HuH-7 (cell line): ENCODE measurements at places on chromosomes 5 and 9.
A peak's percentile ranks its signal among the peaks of the same experiment; 100 is the strongest.

GRCh38 chr9:93662952-93663572, 86.7 kb downstream of the PHF2 start:
- no peak for DNase-seq

- DNase-seq, result no peak
Observed at GRCh38 chr5:153979028-153979783, 59.5 kb downstream of the FAM114A2 start.

DNA sequence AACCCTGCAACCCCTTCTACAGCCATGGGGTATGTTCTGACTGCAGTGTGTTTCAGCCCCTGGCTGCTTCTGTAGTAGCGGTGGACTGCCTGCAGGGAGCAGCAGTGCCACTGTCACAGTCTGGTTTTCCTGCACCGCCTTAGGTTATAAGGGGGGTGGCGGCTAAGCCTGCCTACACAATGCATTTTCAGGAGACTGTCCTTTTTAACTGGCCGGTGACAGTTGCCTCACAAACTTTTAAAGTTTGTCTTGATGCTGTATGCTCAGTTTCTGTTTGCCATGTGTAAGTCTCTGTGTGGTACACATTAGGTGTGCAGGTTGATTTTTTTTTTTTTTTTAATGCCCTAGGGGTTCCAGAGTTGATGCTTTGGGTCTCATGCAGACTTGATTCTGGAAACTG, 53.0 kb downstream of the NUP214 start:
- peak; percentile 75 for DNase-seq

- DNase-seq, result no peak
Observed at GRCh38 chr5:59838989-59839388, 54.5 kb downstream of the PDE4D start.

- DNase-seq, result no peak
Observed at GRCh38 chr9:133750982-133751649, 13.0 kb upstream of the SARDH start.

GRCh38 chr5:152542741-152543140, 137.7 kb upstream of the NMUR2 start:
- no peak for DNase-seq

- no peak for DNase-seq
Observed at GRCh38 chr9:37909326-37909725, 5.4 kb upstream of the SLC25A51 start.

GRCh38 chr5:170262061-170263045, 29.6 kb downstream of the C5orf58 start:
- no peak for DNase-seq

GRCh38 chr5:138068742-138069600, 14.9 kb upstream of the WNT8A start:
- peak; percentile 74 for DNase-seq

DNA sequence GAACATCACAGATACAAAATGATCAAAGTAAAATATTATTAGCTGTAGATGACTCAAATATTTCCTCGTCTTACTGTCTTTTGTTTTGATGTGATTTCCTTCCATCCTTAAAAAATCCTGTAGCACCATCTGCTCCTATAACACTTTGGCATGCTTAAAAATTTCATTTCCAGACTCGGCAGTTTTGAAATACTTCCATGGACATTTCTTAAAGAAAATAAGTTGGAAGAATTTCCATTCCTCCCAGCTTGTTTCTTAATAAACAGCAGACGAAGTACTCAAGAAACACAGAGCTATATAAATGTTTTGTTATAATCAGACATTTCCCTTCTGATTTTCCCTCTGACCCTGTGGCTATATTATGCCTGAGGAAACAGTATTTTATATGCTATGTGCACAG, 41.2 kb upstream of the SVEP1 start:
- DNase-seq, result no peak

DNA sequence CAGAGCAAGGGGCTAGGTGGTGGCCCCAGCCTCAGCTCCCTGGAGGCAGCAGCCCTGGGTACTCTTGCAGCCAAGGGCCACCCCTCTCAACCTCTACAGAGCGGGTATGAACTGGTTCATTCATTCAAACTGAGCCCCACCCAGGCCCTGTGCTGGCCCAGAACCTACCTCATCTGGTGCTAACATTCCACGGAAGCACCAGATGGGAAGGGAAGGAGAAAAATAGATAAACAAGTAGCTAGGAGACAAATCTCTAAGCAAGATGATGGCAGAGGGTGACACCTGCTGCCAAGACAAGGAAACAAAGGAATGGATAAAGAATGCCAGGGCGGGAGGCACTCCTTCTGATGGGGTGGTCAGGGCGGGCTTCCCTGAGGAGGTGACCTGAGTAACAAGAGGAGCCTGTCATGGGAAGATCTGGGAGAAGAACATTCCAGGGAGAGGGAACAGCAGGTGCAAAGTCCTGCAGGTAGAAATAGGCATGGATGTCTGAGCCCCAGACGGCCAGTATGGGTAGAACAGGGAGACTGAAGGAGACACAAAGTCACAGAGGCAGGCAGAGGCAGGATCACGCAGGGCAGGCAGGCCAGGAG, 6.1 kb downstream of the ST6GALNAC4 start:
- DNase-seq, result no peak

DNA sequence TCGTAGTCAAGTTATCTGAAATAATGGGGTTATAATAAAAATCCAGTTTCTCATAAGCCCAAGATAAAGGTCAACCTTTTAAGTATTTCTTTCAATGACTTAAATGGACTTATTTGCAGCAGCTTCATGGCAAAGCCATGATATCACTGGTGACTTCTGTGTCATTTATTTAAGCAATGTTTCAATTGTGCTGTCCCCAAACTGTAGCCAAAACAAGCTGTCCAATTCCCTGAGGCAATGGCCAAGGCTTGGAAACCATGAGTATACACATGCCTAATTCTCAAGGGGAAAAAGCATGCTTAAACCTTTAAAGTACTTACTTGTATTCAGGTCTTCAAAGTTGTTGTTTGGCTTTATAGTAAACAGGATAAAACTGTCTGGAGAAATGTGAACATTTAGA, 376.4 kb upstream of the TNC start:
- DNase-seq, result no peak

GRCh38 chr5:1142886-1143669, 31.2 kb upstream of the SLC12A7 start:
- no peak for DNase-seq

DNA sequence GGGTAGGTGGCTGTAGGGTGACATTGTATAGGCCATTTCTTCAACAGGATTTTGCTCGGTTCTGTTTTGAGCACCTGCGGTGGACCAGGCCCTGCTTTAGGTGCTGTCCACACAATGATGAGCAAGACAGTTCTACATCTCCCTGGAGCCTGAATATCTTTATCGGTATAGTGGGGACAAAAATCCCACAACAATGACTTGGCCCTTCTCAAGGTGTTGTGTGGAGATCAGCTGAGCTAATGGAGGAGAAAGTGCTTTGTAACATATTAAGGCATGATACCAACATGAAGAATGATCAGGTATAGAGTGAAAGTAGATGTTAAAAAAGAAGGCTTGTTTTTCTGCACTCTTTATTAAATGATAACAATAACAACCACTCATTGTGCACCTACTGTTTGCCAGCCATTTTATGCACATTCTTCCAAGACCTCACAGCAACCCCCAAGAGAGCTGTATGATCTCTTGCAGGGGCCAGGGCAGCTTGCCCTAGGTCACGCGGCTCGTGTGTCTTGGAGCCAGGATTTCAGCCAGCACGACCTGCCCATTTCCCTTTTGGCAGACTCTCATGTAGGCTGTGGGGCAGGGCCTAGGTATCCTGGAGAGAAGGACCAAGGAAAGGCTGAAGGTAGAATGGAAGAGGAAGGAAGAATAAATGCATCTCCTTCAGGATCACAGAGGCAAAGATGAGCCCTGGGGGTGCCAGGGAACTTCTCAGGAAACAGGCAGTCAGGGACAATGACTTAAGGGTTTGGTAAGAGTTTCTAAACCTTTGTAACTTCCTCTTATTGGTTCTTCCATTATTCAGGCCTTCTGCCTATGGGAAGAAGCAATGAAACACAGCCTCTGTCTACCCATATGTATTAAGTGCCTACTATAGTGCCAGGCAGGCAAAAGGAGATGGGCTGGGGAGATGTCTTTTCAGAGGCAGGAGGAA, 50.0 kb upstream of the PPARGC1B start:
- DNase-seq, result no peak

- DNase-seq, result no peak
Observed at GRCh38 chr9:128321879-128322403, 306 bp downstream of the TRUB2 start.

DNA sequence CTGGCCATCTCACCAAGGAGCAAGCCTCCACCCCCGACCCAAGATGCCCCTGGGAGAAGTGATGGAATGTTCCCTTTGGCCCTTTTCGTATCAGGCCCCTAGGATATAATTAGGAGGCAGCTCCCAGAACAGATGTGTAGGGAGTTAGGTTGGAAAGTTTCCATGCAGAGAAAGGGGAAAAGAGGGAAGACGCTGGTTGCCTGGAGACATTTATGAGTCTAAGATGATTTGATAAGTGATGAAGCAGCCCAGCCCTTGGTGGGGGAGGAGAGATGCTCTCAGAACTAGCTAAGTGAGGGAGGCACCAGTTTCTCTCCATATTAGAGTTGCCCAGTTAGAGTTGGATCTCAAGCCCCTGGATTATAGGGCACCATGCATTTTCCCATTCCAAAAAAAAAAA, 137.5 kb downstream of the GNA14 start:
- no peak for DNase-seq

DNA sequence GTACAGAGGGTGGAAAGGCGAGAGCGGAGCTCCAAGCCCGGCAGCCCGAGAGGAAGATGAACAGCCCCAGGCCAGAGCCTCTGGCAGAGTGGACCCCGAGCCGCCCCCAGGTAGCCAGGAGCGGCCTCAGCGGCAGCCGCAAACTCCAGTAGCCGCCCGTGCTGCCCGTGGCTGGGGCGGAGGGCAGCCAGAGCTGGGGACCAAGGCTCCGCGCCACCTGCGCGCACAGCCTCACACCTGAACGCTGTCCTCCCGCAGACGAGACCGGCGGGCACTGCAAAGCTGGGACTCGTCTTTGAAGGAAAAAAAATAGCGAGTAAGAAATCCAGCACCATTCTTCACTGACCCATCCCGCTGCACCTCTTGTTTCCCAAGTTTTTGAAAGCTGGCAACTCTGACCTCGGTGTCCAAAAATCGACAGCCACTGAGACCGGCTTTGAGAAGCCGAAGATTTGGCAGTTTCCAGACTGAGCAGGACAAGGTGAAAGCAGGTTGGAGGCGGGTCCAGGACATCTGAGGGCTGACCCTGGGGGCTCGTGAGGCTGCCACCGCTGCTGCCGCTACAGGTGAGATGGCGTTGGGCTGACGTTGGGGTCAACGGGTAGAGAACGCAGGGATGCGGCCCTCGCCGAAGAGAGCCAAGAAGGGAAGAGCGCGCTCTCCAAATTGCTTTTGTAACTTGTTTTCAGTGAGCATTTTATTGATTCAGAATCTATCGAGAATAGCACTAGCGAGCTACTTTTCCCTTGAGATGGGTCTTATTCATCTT, at the start of gene PTGER4:
TSS of gene PTGER4 (plus strand) at position 3 of the 769 bp plus-strand sequence. CDS start 1,079 bp downstream, outside the sequence.
- no peak for DNase-seq

DNA sequence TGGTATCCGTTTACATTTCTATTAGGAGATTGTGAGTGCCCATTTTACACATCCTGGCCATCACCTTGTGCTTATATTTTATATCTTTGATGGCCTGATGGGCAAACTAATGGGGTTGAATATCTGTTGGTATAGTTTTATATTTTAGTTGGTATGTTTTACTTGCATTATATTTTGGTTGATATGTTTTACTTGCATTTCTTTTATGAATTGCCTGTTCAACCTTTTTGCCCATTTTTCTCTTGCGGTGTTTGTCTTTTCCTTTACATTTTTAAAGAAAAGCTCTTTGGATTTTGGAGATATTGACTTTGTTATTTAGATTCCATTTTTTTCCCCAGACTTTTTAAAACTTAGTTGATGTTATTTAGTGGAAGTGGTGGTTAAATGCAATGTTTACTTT, 14.6 kb downstream of the ZNF618 start:
- no peak for DNase-seq

DNA sequence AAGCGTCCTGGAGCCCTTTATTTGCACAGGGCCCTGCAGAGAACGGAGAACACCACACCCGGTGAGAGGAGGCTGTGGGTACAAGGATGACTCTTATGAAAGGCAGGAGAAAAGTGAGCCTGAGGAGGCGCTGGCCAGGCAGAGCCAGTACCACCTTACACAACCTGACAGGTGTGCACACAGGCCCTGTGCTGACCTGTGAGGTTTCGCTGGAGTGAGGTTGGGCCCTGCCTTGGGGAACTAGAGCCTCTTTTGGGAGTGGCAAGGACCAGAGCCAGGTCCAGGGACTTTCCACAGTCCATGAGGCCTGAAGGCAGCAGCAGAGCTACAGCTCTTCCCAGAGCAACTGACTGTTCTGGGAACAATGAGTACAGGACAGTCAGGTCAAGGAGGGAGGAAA, 3.1 kb downstream of the SRD5A1 start:
- DNase-seq, result no peak

- DNase-seq, result no peak
Observed at GRCh38 chr5:157816682-157817386, 42.1 kb downstream of the CLINT1 start.

GRCh38 chr5:10789021-10789420, 28.0 kb upstream of the DAP start:
- no peak for DNase-seq

DNA sequence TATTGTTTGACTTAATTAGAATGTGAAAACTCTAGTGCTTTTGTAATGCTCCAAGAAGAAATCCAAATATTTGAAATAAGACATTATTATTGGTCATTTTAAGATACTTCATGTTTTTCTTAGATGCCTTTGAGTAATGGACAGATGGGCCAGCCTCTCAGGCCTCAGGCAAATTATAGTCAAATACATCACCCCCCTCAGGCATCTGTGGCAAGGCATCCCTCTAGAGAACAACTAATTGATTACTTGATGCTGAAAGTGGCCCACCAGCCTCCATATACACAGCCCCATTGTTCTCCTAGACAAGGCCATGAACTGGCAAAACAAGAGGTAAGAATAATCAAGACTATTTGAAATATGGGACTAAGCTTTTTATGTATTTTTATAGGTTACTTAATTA, 69.2 kb upstream of the SREK1 start:
- DNase-seq, result no peak

- no peak for DNase-seq
Observed at GRCh38 chr9:74642376-74642775, 145.2 kb downstream of the RORB start.

DNA sequence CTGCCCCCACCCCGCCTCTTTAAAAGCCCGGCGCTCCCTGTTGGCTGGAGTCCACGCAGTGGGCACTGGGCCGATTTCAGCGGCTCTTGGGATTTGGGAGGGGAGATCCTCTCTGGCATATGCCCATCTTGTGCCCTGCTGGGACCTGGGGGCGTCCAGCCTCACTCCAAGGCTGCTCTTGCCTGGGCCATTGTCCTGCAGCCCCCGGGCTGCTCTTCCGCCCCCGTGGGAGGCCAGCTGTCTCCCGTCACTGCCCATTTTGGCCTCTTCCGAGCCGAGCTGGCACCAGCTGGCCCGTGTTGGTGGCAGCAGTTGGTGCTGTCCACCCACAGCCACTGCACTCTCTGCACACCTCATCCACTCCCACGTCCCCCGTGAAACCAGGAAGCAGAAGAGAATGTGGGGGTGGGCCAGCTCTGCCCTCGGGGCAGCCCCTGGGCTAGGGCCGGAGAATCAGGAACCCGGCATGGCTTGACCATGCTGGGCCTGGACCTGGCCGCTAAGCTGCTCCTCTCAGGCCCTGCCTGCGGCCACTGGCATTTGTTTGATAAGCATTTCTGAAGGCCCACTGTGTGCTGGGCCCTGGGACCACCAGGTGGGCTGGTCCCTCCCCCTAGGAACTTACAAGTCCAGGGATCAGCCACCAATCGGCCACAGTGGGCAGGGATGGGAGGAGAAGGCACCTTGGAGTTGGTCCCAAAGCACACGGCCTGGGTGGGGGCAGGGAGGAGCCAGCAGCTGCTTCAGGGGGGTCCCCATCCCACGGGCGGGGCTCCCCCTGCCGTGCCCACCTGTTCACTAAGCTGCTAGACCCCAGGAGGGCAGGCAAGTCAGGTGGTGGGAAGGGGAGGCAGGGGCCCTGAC, 2.2 kb downstream of the C8G start:
- no peak for DNase-seq
